Stimulated activated CD8-positive, alpha-beta memory T cell treated with anti-CD3 and anti-CD28 coated beads, Interleukin-4, amount 100 ng/mL, for 24 hours (primary cell): ENCODE measurements at places on chromosomes 3 and 15.

GRCh38 chr3:7978087-7978422 is 523.6 kb upstream of the LMCD1 start:
- DNase-seq, result no peak

DNA sequence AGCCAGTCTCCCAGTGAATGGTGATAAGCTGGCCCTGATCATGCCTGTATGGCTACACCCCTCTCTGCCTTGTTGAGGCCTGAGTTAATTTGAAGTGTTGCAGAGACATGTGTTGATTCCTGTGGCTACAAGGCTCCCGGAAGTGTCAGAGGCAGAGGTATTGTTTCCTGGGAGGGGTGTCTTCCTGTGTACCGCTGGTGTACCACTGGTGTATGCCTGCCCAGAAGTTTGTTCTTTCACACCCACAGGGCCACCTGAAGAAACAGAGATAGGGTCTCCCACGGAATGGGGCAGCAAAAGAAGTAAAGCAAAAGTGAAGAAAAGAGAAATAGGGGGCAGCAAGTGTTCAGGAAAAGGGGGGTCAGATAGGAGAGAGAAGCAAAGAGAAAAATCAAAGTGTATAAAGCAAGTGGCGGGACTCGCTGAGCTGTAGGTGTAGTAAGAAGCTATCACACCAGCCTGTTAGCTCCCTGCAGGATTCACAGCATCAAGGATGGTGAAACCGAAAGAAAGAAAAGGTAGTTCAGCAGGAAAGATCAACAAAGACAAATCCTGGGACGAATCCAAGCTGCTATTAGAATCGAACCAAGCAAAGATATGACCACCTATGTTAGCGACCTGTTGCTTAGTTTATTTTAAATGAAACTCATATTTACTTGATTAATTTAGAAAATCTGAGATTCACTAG is 36.6 kb upstream of the CD47 start:
- peak; percentile 34 for DNase-seq

DNA sequence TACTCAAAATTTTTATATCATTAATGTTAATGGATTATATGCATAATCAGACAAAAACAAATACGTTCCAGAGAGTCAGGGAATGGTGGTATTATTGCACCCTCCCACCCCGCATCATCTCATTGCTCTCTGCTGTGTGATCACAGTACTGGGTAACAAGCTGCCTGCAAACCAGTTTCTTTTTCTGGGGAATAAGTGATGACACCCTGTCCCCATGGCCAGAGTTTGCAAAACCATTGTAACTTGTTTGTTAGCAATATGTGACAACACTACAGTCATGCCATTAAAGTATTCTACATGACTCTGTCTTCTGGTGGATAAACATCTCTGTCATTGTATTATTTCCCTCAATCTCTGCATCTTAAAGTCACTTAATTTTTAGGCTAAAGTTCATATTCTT is 39.5 kb downstream of the ZBTB38 start:
- no peak for DNase-seq

DNA sequence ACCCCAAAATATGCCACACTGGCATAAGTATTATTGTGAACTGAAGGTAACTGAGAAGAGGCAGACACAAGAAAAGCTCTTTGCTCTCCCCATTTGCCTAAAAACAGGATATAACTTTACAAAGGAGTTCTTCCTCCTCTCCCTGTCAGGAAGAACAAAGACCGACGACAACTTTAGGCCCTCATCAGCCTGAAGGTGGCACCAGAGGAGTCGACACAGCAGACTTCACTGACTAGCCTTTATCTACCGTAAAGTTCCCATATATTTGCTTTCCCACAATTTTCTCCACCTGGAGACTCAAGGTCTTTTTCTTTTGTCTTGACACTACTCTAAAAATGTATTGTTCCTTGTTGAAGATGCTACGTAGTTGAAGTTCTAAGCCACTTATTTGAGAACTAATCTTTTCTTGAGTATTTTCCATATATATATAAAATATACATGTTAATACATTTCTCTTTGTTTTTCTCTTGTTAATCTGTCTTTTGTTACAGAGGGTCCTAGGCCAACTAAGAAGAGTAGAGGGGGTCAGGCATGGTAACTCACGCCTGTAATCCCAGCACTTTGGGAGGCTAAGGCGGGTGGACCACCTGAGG is 16.2 kb upstream of the XIRP1 start:
- DNase-seq, result peak; percentile 22

DNA sequence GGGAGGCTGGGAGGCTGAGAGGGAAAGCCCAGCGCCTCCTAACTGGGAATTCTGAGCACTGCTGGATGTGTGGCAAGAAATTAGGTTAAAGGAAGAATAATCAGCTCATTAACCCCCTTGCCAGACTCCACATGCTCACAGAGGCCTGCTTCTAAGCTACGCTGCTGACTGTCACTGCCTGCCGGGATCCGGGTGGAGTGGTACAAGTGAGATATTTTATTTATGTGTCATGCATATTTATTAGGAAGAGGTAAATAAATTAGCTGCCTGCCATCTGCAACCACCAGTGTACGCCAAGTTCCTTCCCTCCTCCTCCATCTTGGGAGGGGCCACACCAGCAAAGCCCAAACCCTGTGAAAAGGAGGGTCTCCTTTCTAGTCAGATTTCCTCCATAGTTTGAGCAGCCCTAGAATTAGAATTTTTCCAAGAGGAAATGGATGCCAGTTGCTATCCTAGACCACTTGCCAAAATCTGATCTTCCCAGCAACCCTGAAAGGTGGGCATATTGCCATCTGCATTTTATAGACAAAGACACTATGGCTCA is 43.5 kb upstream of the GRIP2 start:
- no peak for DNase-seq

- DNase-seq, result no peak
Measured at GRCh38 chr15:95464509-95464908, 866.0 kb upstream of the NR2F2 start.

GRCh38 chr3:196803891-196804468 is 63.7 kb upstream of the SENP5 start:
- no peak for DNase-seq

DNA sequence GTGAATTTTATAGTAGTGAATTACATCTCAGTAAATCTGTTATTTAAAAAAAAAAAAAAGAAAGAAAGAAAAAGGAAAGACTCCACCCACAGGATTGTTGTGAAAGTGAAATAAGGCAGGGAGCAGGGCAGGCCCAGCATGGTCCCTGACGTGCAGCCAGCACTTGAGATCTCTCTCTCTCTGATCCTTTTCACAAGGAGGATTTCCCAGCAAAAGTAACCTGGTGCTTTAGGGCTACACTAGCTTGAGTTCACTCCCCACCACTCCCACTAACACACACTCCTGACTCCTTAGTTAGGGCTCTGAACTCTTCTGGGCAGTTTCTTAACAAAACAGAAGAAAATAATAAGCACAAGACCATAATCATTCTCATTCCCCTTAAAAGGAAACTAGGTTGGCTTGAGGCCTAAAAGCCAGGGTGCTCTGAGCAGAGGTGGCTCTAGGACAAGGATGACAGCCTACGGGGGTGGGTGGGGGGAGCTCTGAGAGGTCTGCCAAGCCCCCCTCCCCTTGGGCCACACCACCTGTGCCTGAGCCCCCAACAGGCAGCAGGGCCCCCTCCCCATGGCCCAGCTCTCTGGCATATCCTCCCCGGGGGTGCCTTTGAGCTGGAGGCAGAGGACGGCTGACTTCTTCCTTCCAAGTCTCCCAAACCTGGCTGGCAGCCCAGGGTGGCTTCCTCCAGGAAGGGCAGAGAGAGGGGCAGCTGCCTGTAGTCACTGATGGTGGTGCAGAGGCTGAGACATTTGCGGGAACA is 856 bp downstream of the TMEM40 start:
- no peak for DNase-seq

GRCh38 chr3:64530434-64531049 is 157.3 kb downstream of the ADAMTS9 start:
- no peak for DNase-seq

DNA sequence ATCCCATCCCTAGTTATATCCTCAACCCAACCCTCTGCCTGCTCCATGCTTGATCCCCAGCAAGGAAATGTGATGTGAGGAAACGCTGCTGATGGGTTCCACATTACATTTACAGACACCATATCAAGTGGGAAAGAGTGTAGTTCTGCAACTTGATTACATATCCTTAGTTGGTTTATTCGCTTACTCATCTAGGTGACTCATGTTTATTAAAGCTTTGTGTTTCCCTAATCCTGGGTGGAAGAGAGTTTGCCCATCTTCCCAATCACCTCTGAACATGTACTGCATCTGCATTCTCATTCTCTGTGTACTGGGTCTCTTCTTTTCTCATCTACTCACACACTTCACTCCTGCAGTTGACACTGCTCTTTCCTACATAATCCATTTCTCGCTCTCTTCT is 91.7 kb upstream of the PDZRN3 start:
- DNase-seq, result no peak

DNA sequence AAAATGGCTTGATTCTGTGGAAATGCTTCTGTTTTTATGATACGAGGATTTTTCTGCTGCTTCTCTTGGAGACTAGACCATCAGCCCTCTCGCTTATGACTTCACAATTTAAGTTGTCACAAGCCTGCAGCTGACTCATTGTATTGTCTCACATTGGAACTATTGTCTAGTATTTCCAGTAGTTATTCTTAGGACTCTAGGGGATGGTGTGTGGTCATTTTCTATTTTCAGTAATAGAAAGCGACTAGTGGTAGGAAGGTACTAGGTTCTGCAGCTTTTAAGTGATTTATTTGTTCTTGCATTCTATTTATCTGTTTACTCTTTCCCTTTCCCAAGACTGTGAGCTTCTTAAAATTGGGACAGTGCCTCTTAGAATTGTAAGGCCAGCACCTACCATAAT is 66.3 kb upstream of the CRTC3 start:
- no peak for DNase-seq

- DNase-seq, result no peak
Measured at GRCh38 chr3:153285982-153286381, 124.0 kb downstream of the RAP2B start.

DNA sequence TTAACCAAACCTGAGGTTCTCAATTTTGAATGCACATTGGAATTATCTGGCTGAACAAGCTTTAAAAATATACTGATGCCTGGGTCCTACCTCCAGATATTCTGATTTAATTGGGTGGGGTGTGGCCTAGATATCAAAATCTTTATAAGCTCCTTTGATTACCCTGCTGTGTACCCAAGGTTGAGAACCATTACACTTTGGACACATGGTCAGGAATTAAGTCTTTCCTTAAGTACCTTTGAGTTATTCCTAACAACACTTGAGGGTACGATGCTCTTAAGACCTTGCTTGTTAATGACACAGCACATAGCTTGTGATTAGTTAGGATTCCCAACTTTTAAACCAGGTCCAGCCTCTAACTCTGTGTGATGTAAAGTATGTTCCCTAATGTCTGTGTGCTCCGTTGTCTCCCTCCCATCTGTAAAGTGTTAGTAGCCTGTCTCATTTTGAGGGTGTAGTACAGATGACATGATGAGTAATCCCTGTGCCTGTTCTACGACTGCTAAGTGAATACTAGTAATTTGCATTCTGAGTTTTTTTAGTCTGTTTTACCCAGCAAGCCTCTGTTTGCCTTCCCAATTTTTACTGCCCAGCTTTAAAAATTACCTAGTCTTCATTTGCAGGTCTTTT is 154.9 kb downstream of the KLHL25 start:
- DNase-seq, result no peak

- no peak for DNase-seq
Measured at GRCh38 chr3:134320749-134321148, 53.5 kb downstream of the AMOTL2 start.

- DNase-seq, result no peak
Measured at GRCh38 chr15:31458596-31459399, 132.2 kb downstream of the KLF13 start.

GRCh38 chr3:125349556-125350165 is 25.5 kb downstream of the ZNF148 start:
- DNase-seq, result no peak

DNA sequence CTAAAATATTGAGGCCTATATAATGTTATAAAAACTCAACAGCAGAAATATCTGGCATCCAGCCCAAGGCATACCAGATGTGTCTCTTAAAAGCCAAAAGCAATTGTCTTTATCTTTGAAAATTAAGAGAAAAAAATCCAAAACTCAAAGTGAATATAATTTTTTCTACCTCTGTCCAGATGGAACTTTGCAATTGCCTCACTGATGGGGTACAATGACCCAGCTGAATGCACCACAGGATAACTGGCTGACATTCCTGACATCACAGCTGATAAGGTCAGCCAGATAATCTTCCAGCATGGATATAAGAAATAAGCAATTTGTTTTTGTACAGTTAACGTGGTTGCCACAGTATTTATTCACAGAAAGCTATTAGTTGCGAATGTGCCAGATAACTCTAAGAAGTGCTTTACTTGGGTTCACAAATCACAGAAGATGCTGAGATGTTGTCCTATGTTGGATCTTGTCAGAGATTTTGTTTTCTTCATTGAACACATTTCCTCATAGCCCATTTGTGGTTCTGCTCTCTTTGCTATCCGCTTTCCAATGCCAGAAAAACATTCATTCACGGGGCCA is 566.9 kb upstream of the CCDC54 start:
- DNase-seq, result no peak

- DNase-seq, result no peak
Measured at GRCh38 chr3:188059351-188059750, 94.6 kb upstream of the LPP start.

GRCh38 chr3:171001957-171002694 is 24.4 kb downstream of the SLC2A2 start:
- DNase-seq, result no peak

DNA sequence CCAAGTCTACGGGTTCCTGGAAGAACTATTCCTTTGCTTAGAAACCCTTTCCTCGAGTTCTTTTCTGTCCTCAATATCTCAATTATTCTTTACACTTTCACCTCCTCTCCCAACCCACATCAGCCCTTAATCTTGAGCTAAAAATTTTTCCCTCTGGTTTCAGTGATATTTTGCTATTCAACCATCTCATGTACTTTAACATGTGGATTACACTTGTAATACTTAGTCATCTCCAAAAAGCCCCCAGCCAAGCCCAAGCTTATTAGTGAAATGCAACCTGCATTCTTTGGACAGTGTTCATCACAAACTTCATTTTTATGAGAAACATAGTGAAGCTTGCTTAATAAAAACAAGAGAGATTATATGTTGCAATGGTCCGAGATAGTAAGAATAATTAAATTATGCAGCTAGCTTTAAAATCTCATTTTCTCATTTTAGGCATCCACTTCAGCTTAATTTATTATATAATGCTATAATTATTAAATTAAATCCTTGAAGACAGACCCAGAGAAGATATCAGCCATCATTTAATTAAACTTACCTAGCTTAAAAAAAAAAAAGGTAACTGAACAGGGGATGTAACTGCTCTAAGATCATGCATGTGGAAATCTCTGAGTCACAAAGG is 534.5 kb upstream of the TBL1XR1 start:
- no peak for DNase-seq

- no peak for DNase-seq
Measured at GRCh38 chr15:96470681-96471310, 140.3 kb downstream of the NR2F2 start.

- no peak for DNase-seq
Measured at GRCh38 chr3:42068303-42069088, 22.7 kb upstream of the TRAK1 start.
